ENCODE measurements at places on chromosomes 3 and 15.

DNA sequence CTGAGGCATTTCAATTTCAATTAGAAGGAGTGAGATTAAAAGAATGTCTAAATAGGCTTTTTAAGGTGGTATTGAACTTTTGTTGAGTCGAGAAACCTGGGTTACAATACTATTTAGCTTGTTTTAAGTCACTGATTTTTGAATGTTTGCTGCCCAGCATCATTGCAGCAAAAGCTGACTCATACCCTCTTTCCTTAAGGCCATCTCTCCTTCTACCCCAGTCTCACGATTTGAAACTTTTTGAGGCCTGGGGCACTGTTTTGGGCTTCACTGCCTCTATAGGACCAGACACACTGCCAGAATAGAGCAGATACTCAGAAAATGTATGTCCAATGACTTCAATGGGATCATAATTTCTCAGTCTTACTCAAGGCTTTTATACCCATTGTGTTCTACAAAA, 319.6 kb upstream of the TGFBR2 start:
- DNase-seq: no peak

- no peak for DNase-seq
Observed at GRCh38 chr15:64754663-64755426, 20.5 kb downstream of the RBPMS2 start.

- DNase-seq: no peak
Observed at GRCh38 chr3:55292360-55292759, 194.7 kb downstream of the WNT5A start.

- no peak for DNase-seq
Observed at GRCh38 chr3:118781839-118782238, 252.8 kb downstream of the IGSF11 start.

DNA sequence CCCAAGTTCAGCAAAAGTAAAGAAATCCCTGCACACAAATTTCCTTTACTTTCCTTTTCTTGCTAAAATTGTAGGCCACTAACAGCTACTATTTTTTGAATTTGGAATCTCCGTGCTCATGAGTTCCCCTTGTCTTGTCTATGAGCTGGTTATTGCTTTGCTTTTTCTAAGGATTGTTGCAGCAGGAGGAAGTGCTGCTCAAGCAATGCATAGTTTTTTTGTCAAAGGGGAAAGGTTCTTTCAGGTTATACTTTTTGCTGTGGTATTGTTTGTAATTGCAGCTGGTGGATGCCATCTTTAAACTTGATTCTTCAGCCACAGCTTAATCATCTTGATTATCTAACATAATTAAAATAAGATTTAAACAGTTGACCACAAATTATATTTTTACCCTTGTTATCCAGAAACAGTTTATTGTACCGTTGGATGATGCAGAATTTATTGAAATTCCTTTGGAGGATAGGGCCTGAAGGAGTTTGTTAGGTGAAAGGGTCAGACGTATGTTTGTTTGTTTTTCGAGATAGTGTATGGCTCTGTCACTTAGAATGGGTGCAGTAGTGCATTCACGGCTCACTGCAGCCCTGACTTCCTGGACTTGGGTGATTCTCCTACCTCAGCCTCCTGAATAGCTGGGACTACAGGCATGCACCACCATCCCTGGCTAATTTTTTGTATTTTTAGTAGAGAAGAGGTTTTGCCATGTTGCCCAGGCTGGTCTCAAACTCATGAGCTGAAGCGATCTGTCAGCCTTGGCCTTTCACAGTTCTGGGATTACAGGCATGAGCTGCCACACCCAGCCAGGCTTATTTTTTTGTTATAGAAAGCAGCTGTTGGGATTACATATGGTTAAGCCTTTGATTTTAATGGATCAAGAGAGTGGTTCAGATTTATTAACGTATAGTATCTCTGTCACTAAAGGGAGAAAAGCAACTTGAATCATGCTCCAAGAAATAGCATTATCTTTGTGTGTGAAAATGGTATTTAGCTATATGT, 11.7 kb downstream of the MGA start:
- no peak for DNase-seq

GRCh38 chr3:122435950-122436349, 20.1 kb upstream of the WDR5B start:
- no peak for DNase-seq

- no peak for DNase-seq
Observed at GRCh38 chr3:123298903-123299302, 97.2 kb downstream of the SEC22A start.

DNA sequence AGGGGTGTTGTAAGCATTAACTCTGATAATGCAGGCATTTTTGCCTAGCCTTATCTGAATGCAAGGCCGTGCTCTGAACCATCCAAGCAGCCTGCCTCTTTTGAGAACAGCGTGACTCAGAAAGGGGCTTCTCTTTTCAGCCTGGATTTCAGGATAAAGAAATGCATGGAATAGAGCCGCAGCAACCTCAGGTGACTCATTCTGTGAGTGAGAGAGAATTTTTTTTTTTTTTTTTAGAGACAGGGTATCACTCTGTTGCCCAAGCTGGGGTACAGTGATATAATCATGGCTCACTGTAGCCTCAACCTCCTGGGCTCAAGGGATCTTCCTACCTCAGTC, 20.6 kb upstream of the PDE8A start:
- DNase-seq: no peak

DNA sequence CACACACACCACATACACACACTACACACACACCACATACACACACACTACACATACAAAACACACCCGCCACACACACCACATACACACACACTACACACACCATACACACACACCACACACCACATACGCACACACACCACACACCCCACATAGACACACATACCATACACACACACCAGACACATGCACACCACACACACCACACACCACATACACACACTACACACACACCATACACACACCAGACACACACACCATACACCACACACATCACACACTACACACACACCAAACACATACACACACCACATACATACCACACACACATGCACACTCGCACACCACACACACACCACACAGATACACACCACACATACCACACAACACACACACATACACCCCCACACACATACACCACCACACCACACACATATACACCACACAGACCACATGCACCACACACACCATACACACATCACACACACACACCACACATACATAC, 26.3 kb downstream of the CPN2 start:
- DNase-seq: no peak

- DNase-seq: no peak
Observed at GRCh38 chr3:12861611-12862010, 20.2 kb upstream of the RPL32 start.

All from CMK (cell line).